ENCODE measurements at places on chromosomes 4 and X.

DNA sequence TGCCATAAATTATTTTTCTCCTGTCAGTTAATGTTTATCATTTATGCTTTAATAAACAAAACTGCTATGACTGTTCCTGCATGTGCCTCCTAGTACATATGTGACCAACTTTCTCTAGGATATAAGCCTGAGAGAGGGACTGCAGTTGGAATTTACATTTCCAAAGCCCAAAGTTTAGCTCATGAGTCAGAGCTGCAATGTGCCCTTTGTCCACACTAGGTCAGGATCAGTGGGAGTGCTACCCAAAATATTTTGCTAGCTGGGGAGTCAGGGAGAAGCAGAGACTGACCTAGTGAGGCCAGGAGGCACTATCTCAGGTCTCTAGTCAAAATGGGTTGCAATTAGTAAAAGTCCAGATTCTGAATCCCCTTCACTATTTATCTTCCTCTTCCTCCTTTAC, 92.7 kb downstream of the AR start:
- DNase-seq: peak; percentile 6

DNA sequence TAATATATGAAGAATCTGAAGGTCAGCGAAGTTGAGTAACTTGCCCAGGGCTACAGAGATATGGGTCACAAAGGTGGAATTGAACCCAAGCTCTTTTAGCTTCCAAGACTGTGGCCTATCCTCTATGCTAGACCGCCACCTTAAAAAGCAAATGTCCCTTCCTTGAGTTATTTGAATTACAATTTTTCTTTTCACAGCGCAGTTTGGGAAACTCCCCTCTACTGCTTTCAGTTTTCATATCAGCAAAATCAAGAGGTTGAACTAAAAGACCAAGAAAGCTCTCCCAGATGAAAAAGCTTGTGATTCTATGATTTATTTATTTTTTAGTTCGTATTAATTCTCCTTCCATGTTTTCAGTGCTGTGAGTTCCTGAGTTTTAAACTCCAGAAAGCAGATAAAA, 174.5 kb upstream of the C1QTNF7 start:
- DNase-seq: no peak

DNA sequence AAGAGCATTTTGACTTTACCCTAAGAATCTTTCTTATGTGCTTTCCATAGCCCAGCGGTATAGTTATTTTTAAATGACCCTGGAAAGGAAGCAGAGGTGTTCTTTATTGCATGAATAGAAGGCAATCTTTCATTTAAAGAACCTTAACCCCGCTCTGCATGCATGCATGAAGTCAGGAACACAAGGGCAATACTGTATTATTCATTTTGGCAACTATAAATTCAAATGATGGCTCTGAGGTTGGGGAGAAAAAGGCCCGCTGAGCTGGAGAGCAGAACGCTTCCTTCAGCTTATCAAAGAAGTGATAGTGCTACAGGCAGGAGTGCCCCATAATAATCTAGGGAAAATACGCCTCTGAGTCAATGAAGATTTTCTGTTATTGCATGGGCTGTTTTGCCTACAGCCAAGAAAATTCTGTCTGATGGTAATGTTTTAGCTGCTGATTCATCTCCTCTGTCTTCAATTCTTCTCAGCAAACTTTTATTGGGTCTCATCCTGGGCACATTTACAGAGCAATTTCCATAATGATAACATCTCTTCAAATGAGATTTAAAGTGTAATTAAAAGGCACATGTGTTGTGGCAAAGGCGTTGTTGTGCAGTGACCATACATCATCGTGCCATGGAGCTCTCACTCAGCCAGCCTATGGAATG, 452.2 kb upstream of the FTHL17 start:
- peak; percentile 22 for DNase-seq

DNA sequence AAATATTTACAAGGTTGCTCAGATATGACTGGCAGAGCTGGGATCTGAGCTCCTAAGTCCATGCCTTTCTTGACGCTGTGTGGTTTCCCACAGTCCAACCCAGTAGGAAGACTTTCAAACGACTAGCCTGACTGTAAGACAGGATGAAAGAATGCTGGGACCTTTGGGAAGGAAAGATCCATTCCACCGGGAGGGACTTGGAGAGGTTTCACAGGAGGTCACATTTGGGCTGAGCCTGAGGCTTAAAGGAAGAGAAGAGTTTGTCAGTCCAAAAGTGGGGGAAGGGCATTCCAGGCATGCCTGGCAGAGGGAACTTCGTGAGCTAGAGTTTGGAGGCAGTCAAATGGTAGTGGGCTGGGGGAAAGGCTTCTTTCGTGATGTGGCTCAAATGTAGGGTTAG, 1.5 kb downstream of the STARD8 start:
- DNase-seq: peak; percentile 23

GRCh38 chr4:167642250-167642649, 408.0 kb upstream of the SPOCK3 start:
- DNase-seq: peak; percentile 14

GRCh38 chr4:27057662-27058061, 197.0 kb downstream of the STIM2 start:
- no peak for DNase-seq

DNA sequence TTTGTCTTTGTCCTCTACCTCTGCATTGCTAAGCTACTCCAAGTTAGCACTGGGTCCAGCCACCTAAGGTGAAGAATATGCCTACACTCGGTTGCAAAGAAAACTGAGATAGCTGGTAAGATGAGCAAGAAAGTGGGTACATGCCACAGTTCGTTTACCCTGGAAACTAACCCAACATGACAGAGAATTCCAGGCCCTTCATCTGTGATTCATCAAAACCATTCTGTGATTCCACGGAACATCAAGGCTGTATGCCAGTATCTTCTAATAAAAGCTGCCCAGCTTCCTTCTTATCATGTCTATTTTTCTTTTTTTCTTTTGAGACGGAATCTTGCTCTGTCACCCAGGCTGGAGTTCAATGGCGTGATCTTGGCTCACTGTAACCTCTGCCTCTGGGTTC, 58.7 kb upstream of the SPANXC start:
- DNase-seq: no peak

- DNase-seq: peak; percentile 80
These were observed 1.6 kb downstream of the RAB33A start for GRCh38 chrX:130173190-130173895.

DNA sequence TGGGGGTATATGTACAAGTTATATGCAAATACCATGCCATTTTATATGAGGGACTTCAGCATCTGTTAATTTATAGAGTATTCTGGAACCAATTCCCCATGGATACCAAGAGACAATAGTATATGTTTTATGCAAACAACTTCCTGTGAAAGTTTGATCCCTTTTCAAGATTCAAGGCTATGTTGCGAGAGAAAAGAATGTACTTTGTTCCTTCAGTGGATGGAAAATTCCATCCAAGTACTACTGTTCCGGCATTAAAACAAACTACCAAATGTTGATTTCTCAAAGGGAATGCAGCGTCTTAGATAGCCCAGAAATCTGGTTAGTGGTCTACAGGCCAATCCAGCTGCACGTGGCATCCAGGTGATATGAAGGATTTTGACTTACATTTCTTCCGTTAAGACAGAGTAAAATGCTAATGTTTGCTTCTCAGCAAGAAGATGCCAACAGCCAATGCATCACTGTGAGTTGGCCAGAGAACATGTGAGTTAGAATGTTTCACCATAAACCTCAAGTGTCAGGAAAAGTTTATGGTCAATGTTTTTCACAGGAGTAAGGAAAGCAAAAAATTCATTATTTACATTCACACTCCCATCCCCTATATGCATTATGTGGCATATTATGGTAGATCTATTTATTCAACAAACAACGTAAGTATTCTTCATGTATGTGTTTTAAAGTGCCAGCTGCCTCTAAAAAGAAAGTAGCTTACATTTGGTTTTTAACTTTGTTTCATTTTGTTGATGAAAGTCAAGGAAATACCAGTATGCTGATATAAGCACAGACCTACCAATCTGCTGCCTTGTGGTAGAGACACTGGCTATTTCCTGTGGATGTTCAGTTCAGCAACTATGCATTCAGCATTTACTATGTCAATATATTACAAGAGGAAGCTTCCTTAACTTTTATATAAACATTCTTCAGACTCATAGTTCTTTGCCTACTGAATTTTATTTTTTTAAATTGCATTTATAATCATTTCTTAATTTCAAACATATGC, 44.4 kb downstream of the METTL14 start:
- peak; percentile 65 for DNase-seq

GRCh38 chr4:185344743-185345538, 50.8 kb downstream of the LRP2BP start:
- DNase-seq: no peak

DNA sequence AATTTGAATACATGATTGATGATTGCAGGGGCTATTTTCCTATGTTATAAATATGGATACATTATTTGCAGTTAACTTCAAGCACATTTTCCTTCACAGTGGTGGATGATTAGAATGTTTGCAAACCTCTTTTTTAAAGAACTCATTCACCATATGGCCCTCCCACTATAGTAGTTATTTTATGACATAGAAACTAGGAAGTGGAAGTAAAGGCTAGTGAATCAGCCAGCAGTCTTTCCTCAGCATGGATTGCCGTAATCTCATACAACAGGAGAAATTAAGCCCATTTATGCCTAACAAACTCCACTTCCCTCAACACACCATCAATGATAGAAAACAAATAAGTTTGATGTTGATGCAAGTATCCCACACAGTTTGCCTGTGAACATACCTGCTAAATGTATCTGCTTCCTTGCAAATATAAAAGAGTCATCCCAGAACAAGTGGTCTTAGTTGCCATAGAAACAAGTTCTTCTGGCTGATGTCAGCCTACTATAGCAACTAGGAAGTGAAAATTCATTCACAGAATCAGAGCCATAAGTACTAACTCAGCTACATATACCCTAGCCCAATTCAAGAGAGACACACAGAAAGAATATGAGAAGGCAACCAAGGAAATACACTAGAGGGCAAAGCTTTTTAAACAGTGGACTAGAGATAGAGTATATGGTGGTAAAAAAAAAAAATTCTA, 100.9 kb upstream of the RADX start:
- no peak for DNase-seq

DNA sequence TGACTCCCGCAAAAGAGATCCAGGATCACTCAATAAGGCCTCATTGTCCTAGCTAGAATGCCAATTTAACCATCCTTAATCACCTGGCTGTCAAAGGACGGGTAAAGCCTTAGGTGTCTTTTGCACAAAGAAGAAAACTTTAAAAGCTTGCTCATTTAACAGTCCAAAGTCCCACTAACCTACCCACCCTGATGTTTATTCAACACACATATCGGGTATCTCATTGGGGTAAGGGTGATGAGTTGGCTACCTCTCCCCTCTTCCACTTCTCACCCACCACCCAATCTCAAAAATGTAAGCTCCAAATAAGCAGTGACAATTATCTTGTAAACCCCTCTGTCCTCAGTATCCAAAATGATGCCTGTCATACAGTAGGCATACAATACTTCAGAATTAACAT, 988 bp upstream of the SRD5A3 start:
- no peak for DNase-seq

- DNase-seq: no peak
These were observed 54.0 kb downstream of the KLHL8 start for GRCh38 chr4:87166296-87166854.

GRCh38 chr4:121736735-121737351, 28.1 kb downstream of the SMIM43 start:
- peak; percentile 77 for DNase-seq

GRCh38 chrX:109847257-109848187, 114.5 kb upstream of the ACSL4 start:
- peak; percentile 96 for DNase-seq

GRCh38 chr4:132299841-132300240, 849.3 kb upstream of the PCDH10 start:
- no peak for DNase-seq

DNA sequence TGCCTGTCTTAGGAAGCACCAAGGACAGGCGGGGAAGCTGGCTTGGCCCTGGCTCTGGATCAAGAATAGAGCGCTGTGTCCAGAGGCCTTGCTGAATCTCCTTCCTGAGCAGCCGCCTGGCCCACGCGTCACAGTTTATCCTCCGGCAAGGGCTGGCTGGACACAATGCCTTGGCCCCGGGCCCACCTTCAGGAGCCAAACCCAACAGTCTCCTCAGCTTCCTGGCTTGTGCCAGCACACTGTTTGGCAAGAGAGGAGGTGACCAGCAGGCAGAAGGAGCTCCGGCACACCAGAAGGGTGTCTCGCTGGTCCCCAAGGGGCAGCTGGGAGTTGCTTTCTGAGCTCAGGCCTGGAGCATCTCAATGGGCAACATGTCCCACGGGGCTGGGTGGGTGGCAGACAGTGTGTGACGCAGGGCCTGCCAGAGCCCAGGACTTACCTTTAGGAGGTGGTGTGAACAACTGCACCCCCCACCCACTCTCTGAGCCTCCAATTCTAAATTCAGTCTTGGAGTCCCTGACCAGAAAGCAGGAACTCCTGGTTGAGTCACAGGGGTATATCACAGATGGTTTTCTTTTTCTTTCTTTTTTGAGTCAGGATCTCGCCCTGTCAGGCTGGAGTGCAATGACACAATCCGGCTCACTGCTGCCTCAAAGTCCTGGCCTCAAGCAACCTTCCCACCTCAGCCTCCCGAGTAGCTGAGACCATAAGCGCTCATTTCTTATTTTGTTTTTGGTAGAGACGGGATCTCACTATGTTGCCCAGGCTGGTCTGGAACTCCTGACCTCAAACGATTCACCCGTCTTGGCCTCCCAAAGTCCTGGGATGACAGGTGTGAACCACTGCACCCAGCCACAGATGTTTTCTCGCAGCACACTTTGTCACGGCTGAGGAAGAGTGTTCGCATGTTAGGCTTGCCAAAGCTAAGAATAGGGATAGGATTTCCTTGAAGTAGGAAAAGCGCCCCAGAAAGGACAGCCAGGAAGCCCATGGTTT, 361.2 kb downstream of the BCOR start:
- peak; percentile 93 for DNase-seq

GRCh38 chrX:11434607-11435006, 141.4 kb downstream of the AMELX start:
- DNase-seq: no peak

DNA sequence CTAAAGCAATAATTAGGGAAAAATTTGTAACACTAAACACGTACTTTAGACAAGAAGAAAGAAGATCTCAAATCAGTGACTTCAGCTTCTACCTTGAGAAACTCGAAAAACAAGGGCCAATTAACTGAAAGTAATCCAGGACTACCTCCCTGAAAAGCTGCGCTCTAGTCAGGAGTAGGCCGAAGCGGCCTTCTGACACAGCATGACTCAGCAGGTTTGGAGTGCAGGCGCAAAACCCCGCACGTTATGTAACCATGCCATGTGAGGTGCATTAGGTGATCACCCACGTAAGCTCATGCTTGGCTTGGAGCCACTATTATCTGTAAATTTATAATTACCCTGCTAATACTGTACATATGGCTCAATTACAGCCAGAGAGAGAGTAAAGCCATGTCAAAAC, 52.8 kb upstream of the CCDC149 start:
- DNase-seq: no peak

DNA sequence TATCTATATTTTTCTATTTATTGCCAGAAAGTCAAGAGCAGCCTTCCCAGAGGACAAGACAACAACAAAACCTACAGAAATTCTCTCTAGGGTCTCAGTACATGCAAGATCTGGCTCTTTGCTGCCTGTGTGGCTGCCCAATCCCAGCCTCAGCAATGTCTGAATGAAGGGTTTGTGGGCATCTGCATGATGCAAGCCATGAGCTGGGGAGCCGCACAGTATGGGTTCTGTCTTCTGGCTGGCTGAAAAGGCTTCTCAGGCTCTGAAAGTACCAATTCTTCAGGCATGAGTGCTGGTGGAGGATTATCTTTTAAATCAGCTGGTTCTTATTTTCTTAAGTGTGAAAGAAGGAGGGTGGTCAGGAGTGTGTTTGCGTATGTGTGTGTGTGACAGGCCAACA, 104.6 kb downstream of the PDGFRA start:
- no peak for DNase-seq

Measured in fibroblast of pulmonary artery (primary cell).